Naive B cell (primary cell): ENCODE measurements at places on chromosomes 4 and X. TPM values are rescaled to one million over a fixed set of nuclear protein-coding genes. Genes with fewer than 3 reads are reported as not detected.

- H3K4me3 ChIP-seq = no peak overlapping the region
- no peak overlapping the region for H3K27ac ChIP-seq
- H3K36me3 ChIP-seq = peaks cover 6% of the 10 kb centered on the region
- DNase-seq = no peak
- H3K27me3 ChIP-seq = no peaks in the 10 kb centered on the region
Observed at GRCh38 chrX:129574214-129574613, 34.2 kb downstream of the OCRL start.

- H3K4me1 ChIP-seq = peaks cover 6% of the 10 kb centered on the region
- DNase-seq = no peak
- H3K4me3 ChIP-seq = peak overlapping the region; percentile 96
- H3K27ac ChIP-seq = peak overlapping the region; percentile 91
Observed at GRCh38 chr4:75630937-75631329, 605 bp upstream of the CDKL2 start.

GRCh38 chr4:10019521-10020051 lies 1.7 kb downstream of the SLC2A9 start:
- H3K36me3 ChIP-seq = no peaks in the 10 kb centered on the region
- H3K4me1 ChIP-seq = peaks cover 33% of the 10 kb centered on the region
- peak overlapping the region; percentile 90 for H3K4me3 ChIP-seq
- H3K27me3 ChIP-seq = no peaks in the 10 kb centered on the region
- DNase-seq = no peak

ASMT gene
- polyA plus RNA-seq = not detected

GRCh38 chrX:78838709-78839108 lies 91.2 kb downstream of the LPAR4 start:
- H3K4me3 ChIP-seq = no peak overlapping the region
- no peak for DNase-seq
- no peaks in the 10 kb centered on the region for H3K4me1 ChIP-seq
- H3K27ac ChIP-seq = no peak overlapping the region
- no peaks in the 10 kb centered on the region for H3K36me3 ChIP-seq

DNA sequence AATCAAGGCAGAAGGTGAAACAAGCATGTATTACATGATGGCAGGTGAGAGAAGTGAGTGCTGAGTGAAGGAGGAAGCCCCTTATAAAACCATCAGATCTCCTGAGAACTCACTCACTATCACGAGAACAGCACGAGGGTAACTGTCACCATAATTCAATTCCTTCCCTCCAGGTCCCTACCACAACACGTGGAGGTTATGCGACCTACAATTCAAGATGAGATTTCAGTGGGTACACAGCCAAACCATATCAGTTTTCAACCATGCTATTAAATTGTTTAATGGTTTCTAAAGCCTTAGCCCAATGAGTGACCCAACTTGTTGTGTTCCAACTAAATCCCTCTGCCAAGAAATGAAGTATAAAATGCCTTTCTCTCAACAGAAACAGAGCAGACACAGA lies 519.8 kb downstream of the GBA3 start:
- no peaks in the 10 kb centered on the region for H3K4me1 ChIP-seq
- DNase-seq = no peak
- no peak overlapping the region for H3K27ac ChIP-seq
- no peaks in the 10 kb centered on the region for H3K36me3 ChIP-seq
- no peaks in the 10 kb centered on the region for H3K27me3 ChIP-seq

GLRB gene
- polyA plus RNA-seq = not detected

- H3K4me1 ChIP-seq = peaks cover 12% of the 10 kb centered on the region
- H3K27ac ChIP-seq = peak overlapping the region; percentile 87
Observed at GRCh38 chr4:2929469-2929868, 33.7 kb downstream of the NOP14 start.

DNA sequence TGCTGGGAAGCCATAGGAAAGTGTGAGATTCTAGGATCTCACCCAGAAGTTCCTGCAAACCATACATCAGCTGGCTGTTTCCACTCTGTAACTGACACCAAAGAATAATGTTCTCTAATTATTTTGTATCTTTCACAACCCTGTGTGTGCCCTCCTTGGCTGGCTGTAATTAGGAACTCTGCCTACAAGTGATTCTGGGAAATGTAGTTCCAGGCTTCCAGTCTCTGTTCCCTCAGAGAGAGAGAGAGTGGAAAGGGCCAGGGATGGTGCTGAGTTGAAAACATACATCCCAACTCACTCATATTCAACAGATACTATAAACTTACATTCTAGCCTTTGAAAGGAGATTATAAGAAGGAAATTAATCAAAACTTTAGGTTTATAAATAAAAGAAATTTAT lies 57.5 kb upstream of the C1QTNF7 start:
- H3K27ac ChIP-seq = no peak overlapping the region
- H3K27me3 ChIP-seq = no peaks in the 10 kb centered on the region
- H3K4me3 ChIP-seq = no peak overlapping the region
- peaks cover 14% of the 10 kb centered on the region for H3K4me1 ChIP-seq
- DNase-seq = no peak

DNA sequence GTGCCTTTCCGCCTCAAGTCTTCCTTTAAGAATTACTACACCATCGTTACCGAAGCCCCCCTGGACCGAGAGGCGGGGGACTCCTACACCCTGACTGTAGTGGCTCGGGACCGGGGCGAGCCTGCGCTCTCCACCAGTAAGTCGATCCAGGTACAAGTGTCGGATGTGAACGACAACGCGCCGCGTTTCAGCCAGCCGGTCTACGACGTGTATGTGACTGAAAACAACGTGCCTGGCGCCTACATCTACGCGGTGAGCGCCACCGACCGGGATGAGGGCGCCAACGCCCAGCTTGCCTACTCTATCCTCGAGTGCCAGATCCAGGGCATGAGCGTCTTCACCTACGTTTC lies 2.2 kb downstream of the PCDH10 start:
- no peak overlapping the region for H3K4me3 ChIP-seq
- no peak overlapping the region for H3K27ac ChIP-seq
- no peaks in the 10 kb centered on the region for H3K36me3 ChIP-seq
- H3K4me1 ChIP-seq = peaks cover 23% of the 10 kb centered on the region

CD38 gene
- 23.7 TPM for polyA plus RNA-seq

GRCh38 chr4:88771883-88772450 lies 74.3 kb upstream of the NAP1L5 start:
- no peak overlapping the region for H3K4me3 ChIP-seq
- no peaks in the 10 kb centered on the region for H3K36me3 ChIP-seq
- DNase-seq = no peak

DNA sequence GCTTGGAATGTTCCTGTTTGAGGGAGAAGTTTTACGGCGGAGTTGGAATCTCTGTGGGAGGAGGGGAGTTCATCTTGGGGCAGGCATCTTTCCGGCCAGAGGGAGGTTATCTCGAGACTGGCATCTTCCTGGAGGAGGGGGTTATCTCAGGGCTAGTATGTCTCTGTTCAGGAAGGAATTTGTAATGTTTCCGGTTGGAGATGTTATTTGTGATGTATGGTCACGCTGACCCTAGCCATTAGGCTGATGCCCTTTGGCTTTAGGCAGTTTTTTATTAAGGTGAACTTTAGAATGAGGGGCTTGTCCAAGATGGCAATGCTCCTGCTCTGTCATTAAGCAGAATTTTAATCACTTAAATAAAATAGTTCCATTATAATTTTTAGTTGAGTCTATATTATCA lies 449.7 kb downstream of the PCDH10 start:
- no peaks in the 10 kb centered on the region for H3K36me3 ChIP-seq
- H3K4me1 ChIP-seq = no peaks in the 10 kb centered on the region
- H3K27me3 ChIP-seq = no peaks in the 10 kb centered on the region
- no peak for DNase-seq

DNA sequence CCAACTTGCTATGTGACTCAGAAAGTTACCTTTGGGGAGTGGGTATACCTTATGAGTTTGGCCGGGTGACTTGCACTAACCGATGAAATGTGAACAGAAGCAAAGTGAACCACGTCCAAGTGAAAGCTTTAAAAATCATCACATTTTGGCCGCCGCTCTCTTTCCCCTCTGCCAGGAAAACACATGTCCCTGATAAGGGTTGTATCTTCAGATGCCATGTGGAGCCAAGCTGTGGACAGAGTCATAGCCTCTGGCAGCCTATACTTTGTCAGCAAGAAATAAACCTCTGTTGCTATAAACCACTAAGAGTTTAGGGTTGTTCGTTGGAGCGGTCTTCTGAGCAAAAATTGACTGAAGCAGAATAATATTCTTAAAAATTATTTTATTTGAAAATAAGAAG lies 92.3 kb downstream of the PRDM5 start:
- no peaks in the 10 kb centered on the region for H3K27me3 ChIP-seq
- no peak overlapping the region for H3K27ac ChIP-seq
- no peak for DNase-seq
- no peaks in the 10 kb centered on the region for H3K36me3 ChIP-seq
- H3K4me1 ChIP-seq = no peaks in the 10 kb centered on the region
- no peak overlapping the region for H3K4me3 ChIP-seq

DNA sequence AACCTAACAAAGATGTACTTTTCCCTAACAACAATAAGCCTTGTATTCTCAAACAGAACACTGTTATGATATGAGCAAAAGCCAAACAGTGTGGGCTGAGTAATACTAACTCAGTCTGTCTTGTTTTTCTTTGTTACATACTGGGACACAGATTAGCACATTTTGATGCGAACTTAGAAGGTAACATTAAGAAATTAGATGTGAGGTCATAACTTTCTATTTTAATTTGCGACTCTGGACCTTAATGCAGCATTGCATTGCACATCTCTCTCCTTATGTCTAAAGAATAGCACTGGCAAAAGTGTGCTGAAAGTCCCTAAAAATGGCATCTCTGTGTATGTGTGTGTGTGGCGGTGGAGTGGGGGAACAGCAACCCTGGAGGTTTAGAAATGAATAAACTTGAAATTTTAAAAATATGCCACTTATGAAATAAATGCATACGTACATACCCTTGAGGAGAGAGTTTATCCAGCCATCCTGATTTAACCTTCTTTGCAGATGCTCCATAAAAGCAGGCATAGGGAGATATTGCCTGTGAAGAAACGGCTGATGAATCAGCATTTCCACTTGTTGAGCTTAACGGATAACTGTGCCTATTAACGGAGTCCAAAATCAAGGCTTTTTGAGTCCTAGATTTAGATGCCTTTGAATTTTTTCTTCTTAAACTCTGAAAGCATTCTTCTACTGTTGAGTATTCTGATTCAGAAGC lies 34.2 kb downstream of the ARAP2 start:
- no peaks in the 10 kb centered on the region for H3K27me3 ChIP-seq
- peak overlapping the region; percentile 20 for H3K27ac ChIP-seq
- peaks cover 14% of the 10 kb centered on the region for H3K4me1 ChIP-seq

- no peaks in the 10 kb centered on the region for H3K4me1 ChIP-seq
- H3K4me3 ChIP-seq = no peak overlapping the region
- DNase-seq = no peak
- peaks cover 8% of the 10 kb centered on the region for H3K36me3 ChIP-seq
Observed at GRCh38 chrX:7216981-7217587, 69.1 kb upstream of the PUDP start.

DNA sequence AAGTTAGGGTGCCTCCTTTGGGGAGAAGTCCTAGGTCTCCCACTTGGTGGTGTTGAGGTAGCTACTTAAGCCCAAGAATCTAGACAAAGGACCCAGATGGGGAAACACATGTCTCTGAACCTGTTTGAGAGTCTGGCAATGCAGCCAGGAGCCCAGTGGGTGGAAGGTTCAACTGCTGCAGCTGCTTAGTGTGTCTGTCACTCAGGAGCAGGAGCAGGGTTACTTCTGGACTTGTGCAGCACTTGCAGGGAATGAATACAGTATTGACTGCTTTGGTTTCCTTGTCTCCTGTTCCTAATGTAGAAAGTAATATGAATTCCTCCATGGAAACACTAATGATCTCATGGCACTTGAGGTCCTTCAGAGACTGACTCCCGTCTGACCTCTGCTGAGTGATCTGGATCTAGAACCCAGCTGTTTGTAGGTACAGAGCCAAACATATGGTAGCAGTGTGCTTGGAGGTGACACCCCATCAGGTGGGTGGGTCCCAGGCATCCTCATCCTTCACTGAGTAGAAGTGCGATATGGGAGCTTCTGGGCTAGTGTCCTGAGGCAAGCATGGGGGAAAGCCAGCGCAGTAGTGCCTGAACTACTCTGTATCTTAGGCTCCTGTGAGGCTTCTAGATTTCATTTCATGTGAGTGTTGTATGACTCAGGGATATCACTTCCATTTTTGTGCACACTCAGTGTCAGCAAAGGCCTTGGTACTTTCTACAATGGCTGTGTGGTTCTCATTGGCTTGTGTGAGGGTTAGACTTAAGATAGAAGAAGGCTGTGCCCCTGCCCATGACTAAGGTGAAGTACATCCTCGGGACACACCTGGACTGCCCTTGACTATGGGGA lies 85.0 kb upstream of the WDR1 start:
- DNase-seq = no peak
- H3K27me3 ChIP-seq = peaks cover 26% of the 10 kb centered on the region
- H3K4me3 ChIP-seq = no peak overlapping the region
- no peaks in the 10 kb centered on the region for H3K4me1 ChIP-seq

MAGEC2 gene
- not detected for polyA plus RNA-seq

PABPC5 gene
- not detected for polyA plus RNA-seq

- DNase-seq = no peak
- H3K27ac ChIP-seq = no peak overlapping the region
- H3K4me1 ChIP-seq = no peaks in the 10 kb centered on the region
- peaks cover 43% of the 10 kb centered on the region for H3K27me3 ChIP-seq
Observed at GRCh38 chrX:11553594-11553993, 112.1 kb downstream of the ARHGAP6 start.

STS gene
- 2.7 TPM for polyA plus RNA-seq

POU4F2 gene
- not detected for polyA plus RNA-seq

- no peak overlapping the region for H3K27ac ChIP-seq
- DNase-seq = no peak
- H3K27me3 ChIP-seq = peaks cover 8% of the 10 kb centered on the region
- H3K36me3 ChIP-seq = no peaks in the 10 kb centered on the region
- no peak overlapping the region for H3K4me3 ChIP-seq
Observed at GRCh38 chr4:111836601-111837000, 308.7 kb upstream of the FAM241A start.

- peak overlapping the region; percentile 90 for H3K27ac ChIP-seq
- no peaks in the 10 kb centered on the region for H3K27me3 ChIP-seq
- peak overlapping the region; percentile 94 for H3K4me3 ChIP-seq
- H3K4me1 ChIP-seq = peaks cover 33% of the 10 kb centered on the region
- DNase-seq = peak; percentile 29
- H3K36me3 ChIP-seq = no peaks in the 10 kb centered on the region
Observed at GRCh38 chr4:128286474-128287058, 1.0 kb downstream of the PGRMC2 start.

- H3K4me3 ChIP-seq = no peak overlapping the region
- no peaks in the 10 kb centered on the region for H3K36me3 ChIP-seq
- no peaks in the 10 kb centered on the region for H3K27me3 ChIP-seq
Observed at GRCh38 chr4:105911426-105911825, 16.2 kb downstream of the NPNT start.
